Activated CD8-positive, alpha-beta T cell treated with anti-CD3 and anti-CD28 coated beads, Interleukin-2, amount 10 ng/mL, durations not matched to agents 7 days and 5 days (primary cell): ENCODE measurements at places on chromosomes 7 and 10.
A peak's percentile ranks its signal among the peaks of the same experiment; 100 is the strongest.

- no peak for DNase-seq
Measured at GRCh38 chr10:133186416-133187090, 26.5 kb downstream of the KNDC1 start.

DNA sequence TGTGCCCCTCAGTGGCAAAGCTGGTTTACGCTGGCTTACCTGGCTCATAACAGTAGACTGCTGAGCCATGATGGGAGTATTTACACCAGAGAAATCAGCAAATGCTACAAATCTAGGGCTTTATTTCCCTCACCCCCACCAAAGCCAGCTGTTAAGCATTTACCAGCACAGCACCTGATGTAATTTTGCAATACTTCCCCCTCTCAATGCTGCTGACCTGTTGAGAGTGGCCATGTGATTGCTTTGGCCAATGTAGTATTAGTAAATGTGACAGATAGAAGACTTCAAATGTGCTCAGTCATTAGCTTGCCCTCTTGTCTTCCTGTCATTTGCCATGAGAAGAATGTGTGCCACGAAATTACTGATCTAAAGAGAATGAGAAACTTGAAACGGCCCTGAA lies 46.6 kb downstream of the HERPUD2 start:
- DNase-seq: no peak

GRCh38 chr10:31642281-31642680 lies 286.4 kb downstream of the ARHGAP12 start:
- no peak for DNase-seq

GRCh38 chr10:58384095-58384494 lies 1.1 kb upstream of the TFAM start:
- no peak for DNase-seq

DNA sequence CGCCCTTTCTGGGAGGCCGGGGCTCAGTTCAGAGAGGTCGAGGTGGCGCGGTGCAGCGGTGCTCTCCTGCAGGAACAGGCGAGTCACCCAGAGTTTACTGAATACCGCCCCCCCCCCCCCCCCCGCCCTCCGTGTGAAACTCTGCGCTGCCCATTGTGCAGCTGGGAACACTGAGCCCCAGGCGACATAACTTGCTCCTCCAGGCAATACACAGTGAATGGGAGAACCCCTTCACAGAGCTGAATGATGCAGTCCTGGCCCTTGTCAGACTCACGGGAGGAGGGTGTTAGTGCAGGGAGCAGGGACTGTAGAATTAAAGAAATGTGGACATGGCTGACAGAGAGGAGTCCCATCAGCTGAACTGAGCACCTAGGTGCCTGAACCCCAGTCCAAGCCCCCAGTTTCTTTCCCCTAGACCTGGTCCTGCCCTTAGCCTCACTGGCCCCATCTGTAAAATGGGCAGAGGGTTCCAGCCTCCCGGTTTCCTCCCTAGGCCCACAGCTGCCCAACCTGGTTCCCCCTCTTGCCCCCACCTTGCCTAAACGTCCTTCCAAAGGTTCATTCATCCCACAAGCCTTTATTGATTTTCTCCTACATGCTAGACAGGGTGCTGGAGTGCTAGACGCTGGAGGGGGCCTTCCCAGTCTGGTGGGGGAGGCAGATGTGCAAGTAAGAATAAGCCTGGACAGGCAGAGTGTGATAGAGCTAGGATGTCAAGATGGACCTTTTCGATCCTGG lies 869 bp upstream of the LOXL4 start:
- no peak for DNase-seq

DNA sequence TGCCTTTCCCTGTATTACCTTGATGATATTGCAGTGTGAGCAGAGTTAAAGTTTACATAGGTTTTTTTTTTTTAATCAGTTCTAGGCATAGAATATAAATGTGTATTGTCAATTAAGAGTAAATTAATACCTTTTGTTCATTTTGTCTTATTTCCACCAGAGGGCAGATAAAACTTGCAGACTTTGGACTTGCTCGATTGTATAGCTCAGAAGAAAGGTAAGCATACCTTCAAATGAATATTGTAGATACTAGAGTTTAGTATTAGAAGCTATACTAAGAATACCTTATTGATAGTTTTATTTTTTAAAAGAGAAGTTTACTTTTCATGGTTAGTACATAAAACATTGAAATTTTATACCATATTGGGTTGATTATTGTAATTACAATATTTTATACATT lies 86.8 kb downstream of the MPLKIP start:
- DNase-seq: no peak

DNA sequence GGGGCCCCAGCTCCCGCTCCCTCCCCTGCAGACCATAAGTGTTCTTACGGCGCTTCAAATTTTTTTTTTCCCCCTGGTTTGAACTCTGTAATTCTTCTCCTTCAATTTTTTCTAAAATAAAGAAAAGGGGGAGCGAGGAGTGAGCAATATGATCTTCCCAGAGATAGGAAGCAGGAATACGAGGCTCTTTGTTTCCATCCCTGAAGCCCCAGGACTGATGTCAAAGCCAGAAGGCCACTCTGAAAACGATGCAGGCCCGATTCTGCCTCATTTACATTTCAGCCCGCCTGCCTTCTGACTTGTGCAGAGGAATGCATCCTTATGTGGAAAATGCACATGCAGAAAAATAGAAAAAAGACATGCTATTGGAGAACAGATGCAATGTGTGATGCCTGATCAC lies 401.5 kb upstream of the MKI67 start:
- no peak for DNase-seq

DNA sequence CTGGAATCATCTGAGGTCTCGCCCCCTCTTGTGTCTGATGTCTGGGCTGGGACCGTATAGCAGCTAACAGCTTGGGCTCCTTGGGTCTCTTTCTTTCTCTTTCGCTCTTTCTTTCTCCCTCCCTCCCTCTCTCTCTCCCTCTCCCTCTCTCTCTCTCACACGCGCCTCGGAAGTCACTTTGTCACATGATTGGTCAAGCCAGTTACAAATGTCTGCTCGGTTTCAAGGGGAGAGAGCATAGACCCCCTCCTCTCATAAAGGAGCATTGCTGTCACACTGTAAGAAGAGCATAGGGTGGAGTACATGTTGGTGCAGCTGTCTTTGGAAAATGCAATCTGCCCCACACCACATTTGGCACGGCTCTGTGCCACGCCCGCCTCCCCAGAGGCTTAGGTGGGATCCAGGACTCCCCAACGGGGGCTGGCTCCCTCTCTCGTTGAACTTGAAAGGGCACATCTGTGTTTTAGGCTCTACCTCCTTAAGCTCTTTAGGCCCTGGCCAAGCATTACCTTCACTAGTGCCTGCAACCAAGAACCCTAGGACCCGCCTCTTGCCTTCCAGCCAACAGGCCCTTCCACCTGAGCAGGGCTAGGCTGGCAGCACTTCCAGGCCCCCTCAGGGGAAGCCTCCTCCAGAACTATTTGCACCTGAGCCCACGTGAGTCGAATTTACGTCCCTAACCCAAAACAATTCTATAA lies 61.9 kb upstream of the CACUL1 start:
- DNase-seq: no peak

- no peak for DNase-seq
Measured at GRCh38 chr10:73865107-73865458, 9.3 kb downstream of the CAMK2G start.

- DNase-seq: no peak
Measured at GRCh38 chr10:126160571-126160970, 227.7 kb downstream of the ADAM12 start.

GRCh38 chr10:17125206-17125893 lies 4.3 kb downstream of the CUBN start:
- DNase-seq: no peak

GRCh38 chr10:69860271-69860670 lies 58.6 kb downstream of the COL13A1 start:
- DNase-seq: peak; percentile 27

DNA sequence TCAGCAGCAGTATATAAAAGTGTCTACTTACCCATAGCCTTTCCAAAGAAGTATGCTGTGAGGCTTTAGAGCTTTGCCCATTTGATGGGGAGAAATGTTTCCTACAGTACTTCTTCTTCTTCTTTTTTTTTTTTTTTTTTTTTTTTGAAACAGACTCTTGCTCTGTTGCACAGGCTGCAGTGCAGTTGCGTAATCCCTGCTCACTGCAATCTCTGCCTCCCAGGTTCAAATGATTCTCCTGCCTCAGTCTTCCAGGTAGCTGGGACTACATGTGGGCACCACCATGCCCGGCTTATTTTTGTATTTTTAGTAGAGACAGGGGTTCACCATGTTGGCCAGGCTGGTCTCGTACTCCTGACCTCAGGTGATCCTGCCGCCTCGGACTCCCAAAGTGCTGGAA lies 101.7 kb upstream of the TMEM26 start:
- no peak for DNase-seq

DNA sequence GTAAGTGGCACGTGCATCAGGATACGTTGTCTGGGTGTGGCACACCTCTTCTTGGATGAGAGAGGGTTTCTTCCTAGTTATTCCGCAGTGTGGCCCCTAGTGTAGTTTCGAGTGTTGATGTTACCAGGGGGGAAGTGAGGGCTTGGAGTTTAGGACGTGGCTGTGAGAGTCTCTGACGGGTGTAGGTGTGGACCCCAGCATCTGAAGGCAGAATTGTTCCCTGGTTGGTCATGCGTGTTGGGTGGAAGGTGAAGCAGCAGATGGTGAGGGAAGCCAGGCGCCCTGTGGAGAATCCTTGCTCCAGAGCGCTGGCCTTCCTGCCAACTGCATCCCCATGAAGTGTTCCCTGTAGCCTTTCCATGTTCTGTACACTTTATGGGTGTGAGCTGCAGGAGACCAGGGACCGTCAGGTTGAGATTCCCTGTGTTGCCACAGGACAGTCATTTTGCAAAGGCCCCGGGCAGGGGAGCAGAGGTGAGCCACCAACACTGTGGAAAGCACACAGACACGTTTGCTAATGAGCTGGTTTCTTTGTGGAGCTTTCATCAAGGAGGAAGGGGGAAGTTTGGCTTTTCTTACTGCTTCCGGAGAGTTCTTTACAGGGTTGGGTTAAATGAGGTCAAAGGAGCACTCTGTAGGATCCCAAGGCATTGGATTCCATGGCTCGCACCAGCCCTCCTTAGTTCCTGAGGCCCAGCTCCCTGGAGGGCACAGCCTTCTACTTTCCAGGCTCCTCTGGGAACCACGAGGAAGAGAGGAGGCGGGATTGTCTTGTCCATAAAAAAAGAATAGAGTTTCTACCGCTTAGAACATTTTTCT lies 32.0 kb downstream of the TSPAN14 start:
- no peak for DNase-seq

- DNase-seq: no peak
Measured at GRCh38 chr10:28914701-28915100, 237.4 kb downstream of the BAMBI start.

DNA sequence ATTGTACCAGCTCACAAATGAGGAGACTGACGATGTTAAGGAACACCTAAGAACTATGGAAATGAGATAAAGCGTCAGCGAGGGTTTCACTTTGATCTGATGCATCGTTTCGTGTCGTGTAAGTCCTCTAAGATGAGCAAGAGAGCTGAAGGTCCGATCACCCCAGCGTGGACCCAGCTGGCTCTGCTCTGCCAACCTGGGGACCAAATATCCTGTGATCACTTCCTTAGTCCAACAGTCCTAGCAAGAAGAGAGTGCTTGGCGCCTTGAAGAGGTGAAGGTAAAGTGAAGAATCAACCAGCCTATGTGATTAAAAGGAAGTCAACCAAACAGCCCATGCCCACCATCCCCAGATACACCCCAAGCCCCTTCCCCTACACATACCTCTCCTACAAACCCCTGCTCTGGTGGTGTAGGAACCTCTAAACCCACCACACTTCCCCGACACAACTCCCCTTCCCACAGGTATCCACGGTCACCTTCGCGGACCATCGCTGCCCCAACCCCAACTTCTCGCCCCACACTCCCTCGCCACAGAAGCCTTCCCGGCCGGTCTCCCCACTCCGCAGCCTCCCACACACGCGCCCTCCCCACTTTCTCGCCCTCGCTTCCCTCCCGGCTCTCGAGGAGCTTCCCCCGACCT lies 722 bp downstream of the UPF2 start:
- DNase-seq: peak; percentile 54

GRCh38 chr10:44860811-44861736 lies 50.1 kb upstream of the TMEM72 start:
- DNase-seq: no peak

DNA sequence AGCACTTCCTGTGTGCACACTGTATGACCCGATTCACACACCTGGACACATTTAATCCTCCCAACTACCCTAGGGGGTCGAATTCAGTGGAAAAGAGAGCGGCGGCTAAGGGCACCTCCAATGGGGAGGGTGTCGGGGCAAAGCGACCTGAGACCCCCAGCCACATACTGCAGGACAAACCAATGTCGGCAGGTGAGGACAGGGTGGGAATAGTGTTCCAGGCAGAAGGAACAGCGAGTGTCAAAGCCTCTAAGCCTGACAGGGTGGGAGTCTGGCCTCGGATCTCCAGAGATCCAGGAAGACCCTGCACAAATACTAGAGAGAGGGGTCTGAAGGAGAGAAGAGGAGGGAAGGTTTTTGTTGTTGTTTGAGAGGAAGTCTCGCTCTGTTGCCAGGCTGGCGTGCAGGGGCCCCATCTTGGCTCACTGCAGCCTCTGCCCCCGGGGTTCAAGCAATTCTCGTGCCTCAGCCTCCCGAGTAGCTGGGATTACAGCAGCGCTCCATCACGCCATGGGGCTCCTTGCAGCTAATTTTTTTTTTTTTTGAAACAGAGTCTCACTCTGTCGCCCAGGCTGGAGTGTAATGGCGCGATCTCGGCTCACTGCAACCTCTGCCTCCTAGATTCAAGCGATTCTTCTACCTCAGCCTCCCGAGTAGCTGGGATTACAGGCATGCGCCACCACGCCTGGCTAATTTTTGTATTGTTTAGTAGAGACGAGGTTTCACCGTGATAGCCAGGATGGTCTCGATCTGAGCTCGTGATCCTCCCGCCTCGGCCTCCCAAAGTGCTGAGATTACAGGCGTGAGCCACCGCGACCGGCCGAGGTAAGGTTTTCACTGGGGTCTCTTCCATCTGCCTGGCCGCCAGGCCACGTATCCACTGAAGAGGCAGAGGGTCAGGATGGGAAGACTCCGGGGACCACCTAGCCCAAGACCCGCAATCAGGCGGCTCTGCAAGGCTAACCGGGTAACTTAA lies 1.2 kb upstream of the ARPC1B start:
- no peak for DNase-seq

DNA sequence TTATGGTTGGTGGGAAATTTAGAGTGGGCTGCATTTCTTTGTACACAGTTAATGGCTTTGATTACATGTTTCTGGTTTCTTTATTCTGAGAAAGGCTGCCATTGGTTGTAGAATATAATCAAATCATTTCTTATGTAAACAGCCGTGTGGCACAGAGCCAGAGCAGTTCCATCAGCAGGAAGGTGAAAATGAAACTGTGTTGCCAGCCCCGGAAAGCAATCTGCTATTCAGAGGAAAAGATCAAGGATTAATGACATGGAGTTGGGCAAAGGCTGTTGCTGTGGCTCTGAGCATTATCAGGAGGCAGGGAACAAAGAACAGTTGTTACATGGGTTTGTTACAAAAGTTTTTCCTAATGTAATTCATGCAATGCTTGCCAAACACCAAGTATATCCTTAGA lies 74.2 kb upstream of the ZNF716 start:
- DNase-seq: no peak
